Right ventricle myocardium superior (tissue), 1 donor: ENCODE measurements at places on chromosomes 2 and 18. TPM values are rescaled to one million over a fixed set of nuclear protein-coding genes. Genes with fewer than 3 reads are reported as not detected.

- no peak for DNase-seq
Observed at GRCh38 chr18:49899657-49900330, 86.5 kb upstream of the ACAA2 start.

DNA sequence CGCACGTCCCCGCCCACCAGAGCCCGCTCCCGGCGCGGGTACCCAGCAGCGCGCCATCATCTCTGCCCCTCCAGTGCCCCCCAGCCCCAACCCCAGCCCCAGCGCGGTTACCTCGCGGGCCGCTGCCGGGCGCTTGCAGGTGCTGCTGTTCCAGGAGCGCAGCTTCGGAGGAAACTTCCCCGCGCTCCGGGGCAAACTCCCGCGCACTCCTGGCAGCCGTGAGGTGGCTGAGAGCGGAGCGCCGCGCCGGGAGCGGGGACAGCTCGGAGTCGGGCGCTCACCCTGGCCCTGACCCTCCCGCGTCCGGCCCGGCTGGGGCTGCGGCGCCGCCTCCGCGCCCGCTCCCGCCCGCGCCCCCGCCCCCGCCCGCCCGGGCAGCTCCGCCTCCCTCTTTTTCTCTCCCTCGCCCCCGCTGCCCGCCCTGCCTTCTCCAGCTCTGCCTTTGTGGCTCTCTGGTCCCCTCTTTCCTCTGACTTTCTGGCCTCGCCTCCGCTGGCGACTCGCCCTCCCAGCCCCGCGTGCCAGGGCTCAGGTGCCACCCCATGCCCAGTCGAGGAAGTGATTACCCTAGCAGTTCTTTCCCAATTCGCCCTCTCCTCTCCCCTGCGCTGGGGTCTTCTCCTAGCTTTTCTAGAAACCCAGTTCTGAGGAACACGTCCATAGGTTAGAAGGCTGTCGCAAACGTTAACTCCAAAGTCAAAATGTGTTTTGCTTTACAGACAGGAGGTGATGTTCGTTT, at the start of gene CHST9:
CHST9 (minus strand) TSS at position 284 of the 739 bp plus-strand sequence. CDS start 42,499 bp downstream, outside the sequence.
- DNase-seq = peak; percentile 65

DNA sequence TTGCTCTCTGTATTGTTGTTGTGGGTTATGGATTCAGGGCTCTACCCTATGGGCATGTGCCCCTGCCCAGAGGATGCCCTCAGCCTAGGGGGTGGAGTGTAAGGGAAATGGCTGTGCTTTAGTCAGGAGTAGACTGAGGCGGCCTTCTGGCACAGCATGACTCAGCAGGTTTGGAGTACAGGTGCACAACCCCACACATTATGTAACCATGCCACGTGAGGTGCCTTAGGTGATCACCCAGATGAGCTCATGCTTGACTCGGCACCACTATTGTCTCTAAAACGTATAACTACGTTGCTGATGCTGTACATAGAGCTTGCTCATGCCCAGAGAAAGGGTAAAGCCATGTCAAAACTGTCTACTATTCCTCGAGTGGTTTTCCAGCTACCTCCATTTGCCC, 48.3 kb upstream of the ZC3H15 start:
- DNase-seq = no peak

DNA sequence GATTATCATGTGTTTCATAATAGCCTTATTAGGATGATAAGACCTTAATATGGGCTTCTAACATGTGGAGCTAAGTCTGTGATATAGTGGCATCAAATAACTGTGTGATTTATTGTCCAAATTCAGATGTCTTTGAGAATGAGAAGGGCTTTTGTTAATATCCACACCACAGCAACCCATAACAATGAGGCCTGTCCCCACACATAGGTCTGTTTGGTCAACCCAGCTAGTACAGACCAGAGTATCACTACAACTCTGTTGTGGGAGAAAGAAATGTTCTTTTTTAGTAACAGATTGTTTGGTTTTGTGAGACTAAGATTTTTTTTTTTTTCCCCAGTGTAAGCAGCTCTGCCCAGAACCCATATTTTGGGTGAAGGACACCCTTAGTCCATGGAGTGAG, 439.2 kb downstream of the PIK3C3 start:
- DNase-seq = no peak

DNA sequence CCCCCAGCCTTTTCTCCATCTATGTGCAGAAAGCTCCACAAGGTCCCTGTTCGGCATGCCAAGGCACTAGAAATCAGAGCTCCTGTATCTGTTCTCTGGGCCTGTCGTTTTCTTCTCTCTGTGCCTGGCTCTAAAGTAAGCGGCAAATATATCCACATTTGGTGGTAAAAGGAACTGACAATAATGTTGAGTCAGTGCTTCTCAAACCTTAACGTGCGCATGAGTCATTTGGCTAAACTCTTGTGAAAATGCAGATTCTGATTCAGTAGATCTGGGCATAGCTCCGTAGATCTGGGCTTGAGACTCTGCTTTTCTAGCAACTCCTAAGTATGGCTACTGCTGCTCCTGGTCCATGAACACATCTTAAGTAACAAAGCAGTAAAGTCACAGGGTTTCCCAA, 16.5 kb upstream of the ACSL3 start:
- no peak for DNase-seq

CYP26B1 gene
- 4.4 TPM for total RNA-seq

ALPI gene
- total RNA-seq = not detected

UCN gene
- total RNA-seq = 0.59 TPM

- DNase-seq = no peak
Observed at GRCh38 chr18:68588169-68588568, 126.7 kb downstream of the TMX3 start.

GRCh38 chr2:241670333-241671110, 16.1 kb downstream of the DTYMK start:
- peak; percentile 30 for DNase-seq

DNA sequence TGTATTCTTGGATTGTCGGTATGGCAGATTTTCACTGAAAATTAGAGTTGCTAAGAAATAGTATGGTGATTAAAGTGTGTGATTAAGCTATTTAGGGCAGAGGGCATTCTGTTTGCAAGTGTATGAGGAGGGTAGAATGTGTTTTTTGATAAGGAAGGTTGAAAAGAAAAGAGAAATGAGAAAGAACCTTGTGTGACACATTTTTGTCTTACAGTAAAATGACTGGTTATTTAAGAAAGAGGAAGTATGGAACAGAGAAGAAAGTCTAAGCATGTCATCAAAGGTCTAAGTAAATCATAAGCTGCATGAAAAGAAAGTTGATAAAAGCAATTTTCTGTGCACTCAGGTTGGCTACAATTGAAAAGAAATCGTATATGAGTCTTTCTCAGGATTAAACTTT, 5.2 kb upstream of the RSAD2 start:
- DNase-seq = no peak

FAM110C gene
- total RNA-seq = 1.9 TPM

GRCh38 chr2:234026693-234027254, 23.7 kb upstream of the SPP2 start:
- no peak for DNase-seq

LOXHD1 gene
- 0.62 TPM for total RNA-seq

STON1 gene
- 8.1 TPM for total RNA-seq

DNA sequence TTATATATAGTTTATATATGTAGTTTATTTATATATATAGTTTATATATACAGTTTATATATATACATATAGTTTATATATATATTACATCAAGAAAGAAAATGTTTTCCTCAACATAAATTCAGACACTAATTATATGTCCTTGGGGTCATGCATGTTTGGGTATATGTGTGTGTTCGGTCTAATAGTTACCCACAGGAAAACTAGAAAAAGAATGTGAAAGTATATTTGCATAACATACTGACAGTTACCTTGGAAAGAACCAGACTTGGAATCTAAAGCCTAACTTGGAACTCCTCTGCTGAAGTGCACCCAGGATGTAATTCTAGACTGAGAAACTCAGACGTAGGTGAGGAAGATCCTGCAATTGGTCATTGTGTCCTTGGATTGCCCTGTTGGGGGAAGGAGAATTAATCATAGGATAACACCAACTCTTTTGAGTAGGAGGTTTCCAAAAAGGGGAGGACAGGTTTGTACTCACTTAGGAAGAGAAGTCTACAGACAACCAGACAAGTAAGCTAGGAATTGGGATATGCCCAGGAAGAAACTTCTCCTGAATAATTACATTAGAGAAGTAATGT, 8.9 kb upstream of the SLC25A12 start:
- DNase-seq = no peak

DNA sequence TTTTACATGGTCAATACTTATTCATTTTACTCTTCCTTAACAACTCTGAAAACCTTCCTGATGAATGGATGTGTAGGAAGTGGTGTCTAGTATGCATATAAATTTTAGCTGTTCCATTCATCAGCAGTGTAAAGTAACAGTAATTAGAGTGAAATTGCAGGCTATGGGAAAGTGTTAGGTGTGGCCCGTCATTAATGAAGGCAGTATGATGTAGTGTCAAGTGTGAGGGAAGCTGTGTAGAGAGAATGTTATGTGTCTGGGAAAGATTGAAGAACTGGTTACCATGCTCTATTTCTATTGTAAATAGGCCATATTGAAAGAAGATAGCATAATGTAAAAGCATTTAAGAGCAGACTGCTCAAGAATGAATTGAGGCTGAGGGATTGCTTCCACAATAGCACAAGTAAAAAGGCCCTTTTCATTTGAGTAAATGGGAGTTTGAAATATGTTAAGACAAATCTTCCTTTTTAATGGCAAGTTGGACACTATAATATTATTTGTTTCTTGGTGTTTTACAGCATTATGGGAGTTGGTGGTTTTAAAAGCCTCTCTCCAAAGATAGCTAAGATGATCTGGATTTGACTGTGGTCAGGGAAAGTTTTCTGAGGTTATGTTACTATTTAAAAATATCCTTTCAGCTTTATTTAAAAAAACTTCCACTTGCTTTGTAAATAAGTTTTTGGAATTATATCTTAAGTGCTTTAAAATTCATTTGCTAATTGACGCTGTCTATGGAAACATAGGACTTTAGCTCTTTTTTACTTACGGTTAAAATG, 401.0 kb upstream of the ZEB2 start:
- no peak for DNase-seq

GRCh38 chr2:143146815-143147530, 17.8 kb downstream of the ARHGAP15 start:
- DNase-seq = no peak

DNA sequence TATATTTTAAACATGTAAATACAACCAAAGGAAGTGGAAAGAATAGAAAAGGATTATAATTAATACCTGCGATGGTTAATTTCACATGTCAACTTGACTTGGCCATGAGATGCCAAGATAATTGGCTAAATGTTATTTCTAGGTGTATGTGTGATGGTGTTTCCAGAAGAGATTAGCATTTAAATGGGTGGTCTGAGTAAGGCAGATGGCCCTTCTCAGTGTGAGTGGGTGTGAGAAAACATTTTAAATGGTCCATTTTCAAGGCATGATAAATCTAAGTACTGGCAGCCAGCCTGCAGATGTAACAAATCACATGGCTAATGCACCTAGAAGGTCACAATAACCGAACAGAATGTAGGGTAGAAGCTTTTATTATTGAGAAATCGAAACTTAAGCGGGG, 99.6 kb upstream of the CDH7 start:
- DNase-seq = no peak

DNA sequence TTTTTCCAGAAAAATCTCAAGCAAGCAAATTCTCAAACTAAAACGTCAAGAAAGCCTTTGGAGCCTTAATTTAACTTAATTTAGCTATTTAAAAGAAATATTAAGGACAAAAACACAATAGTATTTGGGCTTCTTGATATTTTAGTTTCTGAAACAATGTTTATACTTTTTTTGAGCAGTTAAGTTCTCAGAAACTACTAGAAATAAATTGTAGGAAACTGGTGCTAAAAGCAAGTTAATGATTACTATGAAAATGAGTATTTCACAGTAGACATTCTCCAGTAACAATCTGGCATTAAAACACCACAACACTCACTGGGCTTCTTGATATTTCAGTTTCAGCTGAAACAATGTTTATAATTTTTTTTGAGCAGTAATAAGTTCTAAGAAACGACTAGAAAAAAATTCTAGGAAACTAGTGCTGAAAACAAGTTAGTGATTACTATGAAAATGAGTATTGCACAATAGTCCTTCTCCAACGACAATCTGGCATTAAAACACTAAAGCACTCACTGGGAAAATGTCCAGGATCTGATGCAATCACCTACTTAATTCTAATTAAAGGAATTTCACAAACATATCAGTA, 45.1 kb downstream of the TRAK2 start:
- DNase-seq = no peak

NEU2 gene
- total RNA-seq = not detected

ALLC gene
- total RNA-seq = not detected

MERTK gene
- total RNA-seq = 5.0 TPM

INHA gene
- total RNA-seq = 2.6 TPM

GRCh38 chr18:57846258-57846657, 43.1 kb upstream of the ATP8B1 start:
- DNase-seq = no peak

- no peak for DNase-seq
Observed at GRCh38 chr2:44120428-44120827, 48.2 kb upstream of the PPM1B start.

DNA sequence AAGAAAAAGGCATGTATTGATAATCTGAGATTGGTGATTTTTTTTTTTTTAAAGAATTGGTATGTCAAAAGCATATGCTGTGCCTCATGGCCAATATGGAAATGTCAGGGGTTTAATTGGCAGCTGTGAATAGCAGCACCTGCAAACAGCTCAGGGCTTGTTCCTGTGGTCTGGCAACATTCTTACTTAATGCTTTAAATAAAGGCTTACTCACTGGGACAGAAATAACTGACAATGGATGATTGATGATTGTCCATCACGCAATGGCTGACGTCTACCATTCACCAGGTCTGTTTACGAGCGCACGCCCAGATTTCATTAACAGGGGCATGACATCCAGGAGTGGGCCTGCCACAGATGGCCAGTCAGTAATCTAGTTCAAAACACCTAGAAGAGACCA, 66.7 kb downstream of the ETAA1 start:
- DNase-seq = no peak

DNA sequence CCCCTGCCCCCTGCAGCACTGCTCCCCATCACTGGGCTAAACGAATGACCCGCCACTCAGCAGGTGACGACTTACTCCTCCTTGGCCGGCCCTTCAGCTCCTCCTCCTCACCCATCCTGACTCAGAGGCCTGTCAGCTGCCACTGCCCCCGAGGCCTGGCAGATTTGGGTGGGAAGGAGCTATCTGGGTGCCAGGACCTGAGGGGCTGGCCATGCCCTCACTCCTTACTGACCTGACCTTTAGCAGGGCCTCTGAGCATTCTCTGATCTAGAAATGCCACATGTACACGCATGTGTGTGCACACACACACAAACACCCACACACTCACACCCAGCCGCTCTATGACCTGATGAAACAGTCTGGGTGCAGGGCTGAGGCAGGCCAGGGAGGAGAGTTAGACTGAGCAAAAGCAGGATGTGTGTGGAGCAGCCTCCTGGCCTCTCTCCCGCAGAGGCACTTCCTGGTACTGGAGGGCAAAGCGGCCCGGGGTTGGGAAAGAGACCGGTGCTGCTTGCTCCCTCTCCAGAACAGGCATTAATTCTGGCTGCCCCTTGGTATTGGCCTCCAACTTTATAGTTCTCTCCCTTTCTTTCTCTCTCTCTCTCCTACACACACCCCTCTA, 68.0 kb downstream of the ZFP36L2 start:
- peak; percentile 76 for DNase-seq
